Right lobe of liver (tissue), 6 donors: ENCODE measurements at places on chromosomes 7 and 10. TPM values are rescaled to one million over a fixed set of nuclear protein-coding genes. Genes with fewer than 3 reads are reported as not detected.

DNA sequence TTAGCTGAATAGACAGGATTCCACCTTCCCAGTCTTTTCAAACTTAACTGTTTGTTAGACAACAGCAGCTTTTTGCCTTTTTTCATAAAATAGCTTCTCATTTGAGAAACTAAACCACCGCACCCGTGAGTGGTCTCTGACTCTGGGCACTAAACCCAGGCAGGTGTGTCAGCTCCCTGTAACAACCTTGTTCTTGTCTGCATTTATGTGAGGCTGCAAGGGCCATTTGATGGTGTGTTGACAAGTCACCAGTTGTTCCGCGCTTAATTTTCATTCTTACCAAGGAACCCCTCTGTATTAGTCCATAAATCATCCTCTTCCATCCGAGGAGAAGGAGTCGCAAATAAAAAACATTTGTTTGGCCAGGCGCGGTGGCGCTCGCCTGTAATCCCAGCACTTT lies 1.5 kb downstream of the STOX1 start:
- no peak overlapping the region for H3K4me3 ChIP-seq
- H3K4me1 ChIP-seq: no peaks in the 10 kb centered on the region

DNA sequence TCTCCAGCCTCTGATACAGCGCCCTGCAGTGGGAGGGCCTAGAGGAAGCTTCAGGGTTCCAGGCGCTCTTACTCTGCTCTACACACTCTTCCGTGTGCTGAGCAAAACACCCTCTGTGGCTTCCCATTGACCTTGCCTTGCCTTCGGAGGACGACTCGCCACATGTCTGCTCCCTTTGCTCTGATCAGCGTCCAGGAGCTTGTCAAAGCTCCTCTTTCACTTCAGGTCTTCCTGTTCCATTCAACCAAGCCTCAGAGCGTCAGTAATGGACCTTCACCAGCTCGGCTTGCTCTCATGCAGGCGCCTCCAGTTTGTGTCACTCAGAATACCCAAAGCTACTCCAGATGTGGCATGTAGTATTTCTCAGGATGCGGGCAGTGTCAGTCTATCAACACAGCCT lies 173.9 kb downstream of the ARID5B start:
- H3K27ac ChIP-seq: no peak overlapping the region
- no peak for DNase-seq
- H3K4me1 ChIP-seq: no peaks in the 10 kb centered on the region
- H3K4me3 ChIP-seq: no peak overlapping the region

DNA sequence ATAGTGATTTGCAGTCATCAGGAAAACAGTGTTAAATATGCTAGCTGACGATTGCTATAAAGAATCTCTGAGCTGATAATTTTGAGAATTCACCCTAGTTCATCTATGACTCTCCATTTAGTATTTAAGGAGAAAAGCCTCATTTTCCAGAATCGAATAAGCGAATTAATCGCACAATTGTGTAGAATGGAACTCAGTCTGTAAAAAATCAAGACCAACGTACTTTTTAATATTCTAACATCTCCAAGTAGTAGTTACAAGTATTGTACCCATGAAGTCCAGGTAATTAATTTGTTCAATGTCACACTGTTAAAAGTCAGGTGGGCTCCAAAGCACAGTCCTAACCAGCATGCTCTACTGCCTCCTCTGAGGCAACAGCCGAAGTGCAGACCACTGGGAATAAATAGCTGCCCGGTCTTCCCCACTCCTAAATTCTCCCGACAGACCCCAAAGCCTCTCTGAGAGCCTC lies 380 bp upstream of the AGBL3 start:
- H3K27me3 ChIP-seq: no peaks in the 10 kb centered on the region
- H3K27ac ChIP-seq: peak overlapping the region; percentile 92
- DNase-seq: no peak
- H3K4me1 ChIP-seq: no peaks in the 10 kb centered on the region

DNA sequence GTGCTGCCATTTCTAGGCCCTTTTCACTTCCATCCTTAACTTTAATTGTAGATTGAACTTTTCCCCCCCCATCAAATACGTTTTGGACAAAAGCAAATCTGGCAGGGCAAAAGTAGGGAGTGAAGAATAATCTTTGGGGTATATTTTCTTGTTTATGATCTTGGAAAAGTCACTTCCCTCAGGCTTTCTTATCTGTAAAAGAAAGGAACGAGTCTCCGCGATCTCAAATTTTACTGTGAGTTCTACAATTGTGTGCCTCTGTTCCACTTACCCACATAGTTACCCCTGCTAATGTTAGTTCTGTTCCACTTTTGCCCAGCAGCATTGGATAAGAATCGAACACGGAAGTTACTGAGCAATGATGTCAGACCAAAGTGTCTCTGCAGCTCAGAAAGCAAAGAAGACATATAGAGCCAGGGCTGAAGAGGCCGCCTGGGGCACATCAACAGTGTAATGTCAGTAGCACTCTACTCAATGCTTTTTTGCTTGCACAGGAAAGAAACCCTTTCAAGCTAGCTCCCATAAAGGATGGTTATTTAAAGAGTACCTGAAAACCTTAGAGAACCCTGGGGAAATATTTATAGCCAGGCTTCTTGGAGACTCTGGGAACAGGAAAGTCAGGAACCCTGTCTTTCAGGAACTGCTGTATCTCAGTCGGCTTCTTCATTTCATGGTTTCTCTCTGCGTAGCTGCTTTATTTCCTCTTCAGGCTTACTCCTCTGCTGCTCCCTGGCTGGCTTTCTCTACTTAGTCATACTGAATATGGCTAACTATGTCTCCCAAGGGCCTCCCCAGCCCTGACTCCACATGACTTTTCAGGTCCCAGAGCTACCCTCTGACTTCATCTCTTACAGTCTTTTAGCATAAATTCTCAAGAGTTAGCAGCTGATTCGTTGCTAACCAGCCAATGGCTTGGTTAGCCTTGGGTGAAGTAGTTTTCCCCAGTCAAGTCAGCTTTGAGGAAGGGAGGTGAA lies 123.7 kb upstream of the FAM3C start:
- no peak overlapping the region for H3K27ac ChIP-seq
- H3K4me1 ChIP-seq: no peaks in the 10 kb centered on the region
- H3K4me3 ChIP-seq: no peak overlapping the region
- no peaks in the 10 kb centered on the region for H3K36me3 ChIP-seq
- H3K27me3 ChIP-seq: no peaks in the 10 kb centered on the region

- no peaks in the 10 kb centered on the region for H3K27me3 ChIP-seq
- no peaks in the 10 kb centered on the region for H3K4me1 ChIP-seq
- DNase-seq: no peak
These were observed 8.9 kb upstream of the HERC4 start for GRCh38 chr10:68083953-68084352.

- no peak for DNase-seq
- no peaks in the 10 kb centered on the region for H3K36me3 ChIP-seq
- no peaks in the 10 kb centered on the region for H3K4me1 ChIP-seq
- no peak overlapping the region for H3K27ac ChIP-seq
These were observed 9.6 kb downstream of the NEURL1 start for GRCh38 chr10:103502849-103503660.

GRCh38 chr10:42768581-42769152 lies 13.9 kb upstream of the BMS1 start:
- no peaks in the 10 kb centered on the region for H3K36me3 ChIP-seq
- no peaks in the 10 kb centered on the region for H3K4me1 ChIP-seq
- no peak overlapping the region for H3K27ac ChIP-seq
- no peak for DNase-seq

GRCh38 chr7:2527505-2528467 lies 8.2 kb downstream of the LFNG start:
- no peaks in the 10 kb centered on the region for H3K4me1 ChIP-seq
- no peaks in the 10 kb centered on the region for H3K36me3 ChIP-seq
- no peaks in the 10 kb centered on the region for H3K27me3 ChIP-seq
- H3K27ac ChIP-seq: no peak overlapping the region
- no peak for DNase-seq

DNA sequence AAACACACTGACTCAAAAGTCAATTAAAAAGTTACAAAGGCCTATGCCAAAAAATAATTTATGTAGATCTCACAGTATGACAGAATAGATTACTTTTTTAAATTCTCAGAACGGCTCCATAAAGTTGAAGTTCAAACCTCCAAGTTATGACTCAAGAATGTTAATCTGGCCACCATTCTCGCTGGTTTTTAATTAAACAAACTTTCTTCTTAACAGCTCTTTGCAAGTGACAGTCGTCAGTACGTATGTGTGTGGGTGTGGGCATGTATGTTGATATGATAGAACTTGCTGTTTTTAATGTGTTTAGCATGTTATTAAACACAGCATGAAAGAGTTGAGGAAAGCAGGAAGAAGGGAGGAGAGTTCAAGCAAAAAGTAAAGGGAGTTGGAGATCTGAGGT lies 18.5 kb downstream of the PRKCQ start:
- no peak overlapping the region for H3K4me3 ChIP-seq
- H3K4me1 ChIP-seq: no peaks in the 10 kb centered on the region
- no peak for DNase-seq
- no peaks in the 10 kb centered on the region for H3K36me3 ChIP-seq
- H3K27ac ChIP-seq: no peak overlapping the region

- H3K36me3 ChIP-seq: no peaks in the 10 kb centered on the region
- H3K4me1 ChIP-seq: no peaks in the 10 kb centered on the region
- no peak overlapping the region for H3K4me3 ChIP-seq
- no peaks in the 10 kb centered on the region for H3K27me3 ChIP-seq
- DNase-seq: no peak
- H3K27ac ChIP-seq: no peak overlapping the region
These were observed 201.8 kb downstream of the XPNPEP1 start for GRCh38 chr10:109721453-109722064.

- H3K27me3 ChIP-seq: peaks cover 18% of the 10 kb centered on the region
- no peak within 1 kb of the TSS for H3K4me3 ChIP-seq
- H3K27ac ChIP-seq: no peak within 1 kb of the TSS
These were observed at the start of gene FOXL3 for GRCh38 chr7:289756-290553. TSS of gene FOXL3 (plus strand) at chr7:290170. CDS start at chr7:290170, 0 bp downstream.

DNA sequence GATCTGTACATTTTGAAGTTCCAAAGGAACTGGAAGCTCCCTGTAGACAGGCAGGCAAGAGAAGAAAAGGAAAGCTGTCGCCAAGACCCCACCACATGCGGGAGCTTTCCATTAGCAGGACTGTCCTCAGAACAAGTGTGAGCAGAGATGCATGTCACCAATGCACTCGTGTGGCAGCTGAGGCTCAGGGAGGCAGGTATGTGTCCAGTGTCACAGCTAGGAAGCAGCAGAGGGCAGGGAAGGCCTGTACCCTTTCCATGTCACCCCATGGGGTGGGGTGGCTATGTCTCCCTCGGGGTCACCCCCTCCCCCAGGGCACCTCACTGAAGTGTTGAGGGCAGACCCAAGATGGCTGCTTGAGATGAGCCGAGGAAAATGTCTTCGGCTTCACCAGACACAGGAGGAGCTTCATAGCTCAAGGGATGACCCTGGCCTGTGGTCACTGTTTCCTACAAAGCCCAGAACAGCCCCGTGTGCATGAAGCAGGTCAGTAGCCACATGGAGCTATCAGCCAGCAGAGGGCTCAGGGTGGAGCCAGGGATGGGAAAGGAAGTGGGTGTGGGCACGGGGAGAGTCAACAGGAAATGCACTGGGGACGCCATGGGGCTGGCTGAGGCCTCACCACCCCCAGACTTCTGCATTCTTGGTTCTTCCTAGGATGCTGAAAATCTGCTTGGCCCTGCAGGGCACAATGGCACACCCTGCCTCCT lies 96.6 kb downstream of the FAM53B start:
- H3K4me3 ChIP-seq: no peak overlapping the region
- no peaks in the 10 kb centered on the region for H3K36me3 ChIP-seq
- peak overlapping the region; percentile 53 for H3K27ac ChIP-seq
- H3K27me3 ChIP-seq: no peaks in the 10 kb centered on the region
- DNase-seq: peak; percentile 83
- peaks cover 4% of the 10 kb centered on the region for H3K4me1 ChIP-seq

- H3K4me1 ChIP-seq: no peaks in the 10 kb centered on the region
- H3K4me3 ChIP-seq: no peak overlapping the region
- no peaks in the 10 kb centered on the region for H3K36me3 ChIP-seq
- H3K27me3 ChIP-seq: no peaks in the 10 kb centered on the region
- DNase-seq: no peak
These were observed 69.6 kb upstream of the MKX start for GRCh38 chr10:27815261-27815660.

DNA sequence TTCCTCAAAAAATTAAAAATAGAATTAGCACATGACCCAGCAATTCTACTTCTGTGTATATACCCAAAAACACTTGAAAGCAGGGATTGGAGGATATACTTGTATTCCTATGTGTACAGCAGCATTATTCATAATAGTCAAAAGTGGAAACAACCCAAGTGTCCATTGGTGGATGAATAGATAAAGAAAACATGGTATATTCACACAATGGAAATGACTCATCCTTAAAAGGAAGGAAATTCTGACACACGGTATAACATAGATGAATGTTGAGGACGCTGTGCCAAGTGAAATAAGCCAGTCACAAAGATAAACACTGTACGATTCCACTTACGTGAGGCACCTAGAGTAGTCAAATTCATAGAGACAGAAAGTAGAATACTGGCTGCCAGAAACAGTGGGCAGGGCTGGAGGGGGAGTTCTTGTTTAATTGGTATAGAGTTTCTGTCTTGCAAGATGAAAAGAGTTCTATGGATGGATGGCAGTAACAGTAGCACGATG lies 26.6 kb upstream of the KAT6B start:
- H3K36me3 ChIP-seq: no peaks in the 10 kb centered on the region
- H3K27me3 ChIP-seq: no peaks in the 10 kb centered on the region
- no peak overlapping the region for H3K4me3 ChIP-seq
- DNase-seq: no peak
- no peak overlapping the region for H3K27ac ChIP-seq

DNA sequence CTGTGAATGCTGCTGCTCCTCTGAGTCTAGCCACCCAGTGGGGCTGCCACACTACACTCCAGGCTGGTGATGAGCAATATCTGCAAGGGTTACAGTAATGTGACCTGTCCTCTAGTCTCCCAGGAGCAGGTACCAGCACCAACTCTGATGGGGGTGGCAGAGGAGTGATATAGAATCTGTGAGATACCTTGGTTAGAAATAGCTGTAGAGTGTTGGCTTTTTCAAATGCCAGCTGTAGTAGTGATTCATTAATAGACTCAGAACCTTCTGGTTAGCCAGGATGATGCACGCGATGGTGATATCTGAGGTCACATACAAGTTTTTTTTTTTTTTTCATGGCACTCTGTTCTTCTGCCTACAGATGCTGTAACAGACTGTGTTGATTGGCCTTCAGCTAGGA lies 757.1 kb downstream of the INHBA start:
- H3K27me3 ChIP-seq: no peaks in the 10 kb centered on the region
- H3K4me3 ChIP-seq: no peak overlapping the region
- no peaks in the 10 kb centered on the region for H3K4me1 ChIP-seq
- H3K27ac ChIP-seq: no peak overlapping the region
- no peaks in the 10 kb centered on the region for H3K36me3 ChIP-seq

DNA sequence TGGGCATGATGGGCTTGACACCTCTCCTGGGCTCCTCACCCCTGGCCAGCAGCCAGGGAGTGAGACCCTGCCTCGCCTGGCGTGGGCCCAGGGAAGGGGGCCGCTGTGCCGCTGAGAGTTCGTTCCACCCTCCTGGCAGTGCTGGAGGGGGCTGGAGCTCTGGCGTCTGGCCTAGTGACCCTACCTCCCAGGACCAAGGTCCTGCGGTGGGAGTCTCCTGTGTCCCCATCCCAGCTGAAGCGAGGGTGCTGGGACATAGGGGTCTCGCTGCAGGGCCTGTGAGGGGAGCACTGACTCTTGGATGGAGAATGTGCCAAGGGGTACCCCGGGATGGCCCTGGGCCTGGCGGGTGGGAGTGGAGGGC lies 1.2 kb downstream of the GTF2IRD1 start:
- H3K36me3 ChIP-seq: no peaks in the 10 kb centered on the region
- peaks cover 7% of the 10 kb centered on the region for H3K4me1 ChIP-seq
- no peaks in the 10 kb centered on the region for H3K27me3 ChIP-seq

Gene GHRHR
- total RNA-seq: 0.37 TPM

Gene ZC3HAV1L
- total RNA-seq: 1.6 TPM

Gene HUS1
- 40.5 TPM for total RNA-seq

Gene MACROH2A2
- total RNA-seq: 11.2 TPM

Gene KLHL7
- 6.9 TPM for total RNA-seq

Gene KIAA1549
- 0.74 TPM for total RNA-seq

Gene FBXL15
- 22.9 TPM for total RNA-seq

Gene ANKRD30A
- not detected for total RNA-seq

Gene PNLIPRP1
- total RNA-seq: not detected

Gene BHLHA15
- total RNA-seq: 6.6 TPM
